ENCODE measurements at places on chromosomes 16 and 17.

GRCh38 chr17:82458885-82459424, 414 bp downstream of the NARF start:
- DNase-seq: peak; percentile 29

DNA sequence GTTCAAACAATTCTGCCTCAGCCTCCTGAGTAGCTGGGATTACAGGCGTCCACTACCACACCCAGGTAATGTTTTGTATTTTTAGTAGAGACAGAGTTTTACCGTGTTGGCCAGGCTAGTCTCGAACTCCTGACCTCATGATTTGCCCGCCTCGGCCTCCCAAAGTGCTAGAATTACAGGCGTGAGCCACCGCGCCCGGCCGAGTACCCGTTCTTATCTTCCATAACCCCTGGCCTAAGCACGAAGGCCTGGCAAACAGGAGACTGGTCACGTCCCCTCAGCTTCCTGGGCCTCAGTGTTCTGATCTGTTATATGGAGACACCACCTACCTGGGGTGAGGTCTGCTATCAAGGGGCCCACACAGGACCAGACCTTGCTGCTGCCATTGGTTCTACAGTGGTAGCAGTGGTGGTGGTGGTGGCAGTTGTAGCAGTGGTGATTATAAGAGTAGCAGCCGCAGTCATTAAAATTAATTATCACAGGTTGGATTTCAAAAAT, 1.3 kb downstream of the SLC5A10 start:
- no peak for DNase-seq

DNA sequence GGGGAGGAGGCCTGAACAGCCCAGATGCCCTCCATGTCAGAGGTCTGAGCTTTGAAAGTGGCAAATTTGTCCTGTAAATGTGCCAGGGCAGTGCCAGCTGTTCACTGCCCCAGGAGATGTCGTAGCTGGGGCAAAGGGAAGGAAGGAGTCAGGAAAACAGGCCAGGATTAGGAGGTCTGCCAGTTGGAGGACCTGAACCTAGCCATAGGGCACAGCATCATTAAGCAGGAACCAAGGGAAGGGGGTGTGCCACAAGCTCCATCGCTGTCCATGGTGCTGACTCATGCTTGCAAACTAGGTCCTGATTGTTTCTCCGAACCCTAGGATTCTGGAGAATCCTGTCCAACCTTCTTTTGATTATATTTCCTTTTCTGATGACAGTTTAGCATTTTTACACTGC, 124.2 kb downstream of the TMEM132E start:
- DNase-seq: no peak

- DNase-seq: peak; percentile 86
Measured at GRCh38 chr17:7045492-7046126, 1.7 kb upstream of the SLC16A11 start.

GRCh38 chr16:31179747-31180459, at the start of gene FUS:
TSS of gene FUS (plus strand) at chr16:31180139. CDS start at chr16:31180215, 76 bp downstream.
- peak; percentile 89 for DNase-seq

- no peak for DNase-seq
Measured at GRCh38 chr17:47694581-47695428, 844 bp downstream of the TBKBP1 start.

All from astrocyte of the spinal cord (primary cell).